DMS 273 treated with DMSO at 0.1 percent for 48 hours (cell line): ENCODE measurements at places on chromosomes 1 and 21.

DNA sequence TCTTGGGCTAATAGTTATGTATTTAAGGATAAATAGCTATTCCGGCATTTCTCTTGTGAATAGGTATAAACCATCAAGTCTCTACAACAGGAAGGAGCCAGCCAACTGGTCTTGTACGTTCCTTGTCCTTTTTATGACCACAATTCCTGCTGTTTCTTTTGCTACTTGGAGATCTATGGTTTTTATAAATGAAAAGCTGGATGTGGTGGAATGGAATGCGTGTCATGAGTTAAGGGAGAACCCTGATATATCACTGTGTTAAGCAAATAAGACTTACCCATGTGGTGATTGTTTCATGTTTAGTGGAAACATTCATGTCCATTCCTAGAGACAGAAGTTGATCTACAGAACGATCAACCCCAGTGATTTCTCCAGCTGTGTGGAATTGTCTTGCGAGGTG is 282.1 kb downstream of the RPS6KC1 start:
- DNase-seq = no peak

GRCh38 chr1:38235705-38236104 is 189.1 kb upstream of the POU3F1 start:
- no peak for DNase-seq

DNA sequence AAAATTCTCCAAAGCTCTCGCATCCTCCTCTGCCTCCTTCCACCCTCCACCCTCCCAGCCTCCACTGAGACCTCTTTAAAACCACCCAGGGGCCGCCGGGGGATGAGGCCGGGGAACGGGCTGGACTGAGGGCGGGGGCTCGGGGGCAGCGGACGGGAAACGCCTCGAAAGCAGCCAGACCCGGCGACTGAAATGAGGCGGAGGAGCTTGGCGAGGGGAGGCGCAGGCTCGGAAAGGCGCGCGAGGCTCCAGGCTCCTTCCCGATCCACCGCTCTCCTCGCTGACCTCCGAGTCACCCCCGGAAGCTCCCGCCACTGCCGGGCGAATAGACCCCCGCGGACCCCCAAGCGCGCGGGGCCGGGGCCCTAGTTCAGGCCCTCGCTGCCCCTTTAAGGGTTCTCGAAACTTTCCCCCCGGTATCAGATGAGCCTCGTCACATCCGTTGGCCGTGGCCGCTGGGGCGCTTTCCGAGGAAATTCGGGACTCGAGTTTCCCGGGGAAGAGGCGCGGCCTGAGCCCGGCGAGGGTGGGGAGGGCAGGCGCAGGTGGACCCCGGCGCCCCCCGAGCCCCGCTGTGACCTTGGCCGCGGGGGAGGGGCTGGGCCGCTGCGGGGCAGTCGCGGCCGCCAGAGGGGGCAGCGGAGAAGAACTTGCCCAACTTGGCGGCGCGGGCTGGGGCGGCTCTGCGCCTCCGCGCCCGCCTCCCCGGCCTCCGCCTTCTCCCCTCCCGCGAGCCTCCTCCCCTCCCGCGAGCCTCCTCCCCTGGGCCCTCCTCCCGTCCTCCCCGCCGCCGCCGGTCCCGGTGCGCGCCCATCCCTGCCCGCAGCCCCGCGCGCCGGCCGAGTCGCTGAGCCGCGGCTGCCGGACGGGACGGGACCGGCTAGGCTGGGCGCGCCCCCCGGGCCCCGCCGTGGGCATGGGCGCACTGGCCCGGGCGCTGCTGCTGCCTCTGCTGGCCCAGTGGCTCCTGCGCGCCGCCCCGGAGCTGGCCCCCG is at the start of gene BACE2:
Gene BACE2 (plus strand): TSS at position 813 of the 995 bp plus-strand sequence. CDS start 104 bp downstream, at position 917.
- peak; percentile 13 for DNase-seq

DNA sequence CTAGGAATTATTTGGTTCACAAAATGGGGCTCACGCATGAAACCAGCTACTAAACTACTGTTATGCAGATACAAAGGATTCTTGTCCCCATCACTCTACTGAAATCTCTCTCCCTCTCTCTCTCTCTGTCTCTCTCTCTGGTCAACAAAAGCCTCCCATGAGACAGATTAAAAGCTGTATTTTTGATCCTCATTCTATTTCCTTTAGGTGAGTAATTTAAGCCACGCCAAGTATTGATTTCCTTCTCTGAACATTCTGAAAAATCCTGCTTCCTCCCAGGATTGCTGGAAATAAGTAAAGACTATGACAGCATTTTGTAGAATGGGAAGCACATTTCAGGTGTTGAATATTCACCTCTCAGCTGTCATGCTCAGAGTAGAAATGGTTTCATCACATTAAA is 43.7 kb downstream of the PRDX6 start:
- DNase-seq = no peak

- no peak for DNase-seq
Measured at GRCh38 chr21:43599728-43600127, 59.6 kb downstream of the HSF2BP start.

DNA sequence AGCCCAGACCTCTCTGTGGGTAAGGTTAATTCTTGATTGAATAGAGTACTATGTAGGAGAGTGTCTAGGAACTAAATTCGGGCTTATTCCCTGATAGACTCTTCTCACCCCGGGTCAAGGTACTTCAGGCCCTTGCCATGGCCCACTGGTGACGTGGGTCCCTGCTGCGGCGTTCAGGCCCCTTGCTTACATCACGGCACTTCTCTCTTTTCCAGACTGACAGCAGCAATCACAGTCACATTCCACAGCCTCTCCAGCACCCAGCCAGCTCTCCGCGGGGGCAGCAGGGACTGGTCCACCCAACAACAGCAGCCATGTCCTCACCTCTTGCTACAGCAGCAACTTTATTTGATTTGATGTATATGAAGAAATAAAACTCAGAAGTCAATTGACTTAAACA is 401.2 kb upstream of the VAMP3 start:
- DNase-seq = no peak
